ENCODE measurements at places on chromosomes 12 and 14.
A peak's percentile ranks its signal among the peaks of the same experiment; 100 is the strongest.

- no peak for DNase-seq
These were observed 7.2 kb upstream of the LGALS3 start for GRCh38 chr14:55121628-55122439.

GRCh38 chr14:101470266-101470665 lies 91.0 kb upstream of the DIO3 start:
- no peak for DNase-seq

- DNase-seq: no peak
These were observed 224.3 kb upstream of the DCN start for GRCh38 chr12:91406920-91407341.

- no peak for DNase-seq
These were observed 195.0 kb downstream of the PHLDA1 start for GRCh38 chr12:75836533-75836932.

- DNase-seq: peak; percentile 10
These were observed 21.9 kb downstream of the RNFT2 start for GRCh38 chr12:116759783-116760621.

DNA sequence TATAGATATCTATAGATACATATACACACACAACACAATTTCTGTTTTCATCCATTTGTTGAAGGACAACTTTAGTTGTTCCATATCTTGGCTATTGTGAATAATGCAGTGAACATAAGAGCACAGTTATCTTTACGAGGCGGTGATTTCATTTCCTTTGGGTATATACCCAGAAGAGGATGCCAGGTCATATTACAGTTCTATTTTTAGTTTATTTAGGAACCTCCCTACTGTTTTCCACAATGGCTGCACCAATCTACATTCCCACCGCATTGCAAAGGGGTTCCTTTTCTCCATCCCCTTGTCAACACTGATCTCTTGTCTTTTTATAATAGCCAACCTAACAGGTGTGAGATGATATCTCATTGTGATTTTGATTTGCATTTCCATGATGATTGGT lies 143.4 kb upstream of the ARHGAP5 start:
- no peak for DNase-seq

- no peak for DNase-seq
These were observed 238.8 kb downstream of the PAWR start for GRCh38 chr12:79451978-79452377.

GRCh38 chr12:69062621-69063237 lies 129.8 kb upstream of the CPM start:
- DNase-seq: no peak

DNA sequence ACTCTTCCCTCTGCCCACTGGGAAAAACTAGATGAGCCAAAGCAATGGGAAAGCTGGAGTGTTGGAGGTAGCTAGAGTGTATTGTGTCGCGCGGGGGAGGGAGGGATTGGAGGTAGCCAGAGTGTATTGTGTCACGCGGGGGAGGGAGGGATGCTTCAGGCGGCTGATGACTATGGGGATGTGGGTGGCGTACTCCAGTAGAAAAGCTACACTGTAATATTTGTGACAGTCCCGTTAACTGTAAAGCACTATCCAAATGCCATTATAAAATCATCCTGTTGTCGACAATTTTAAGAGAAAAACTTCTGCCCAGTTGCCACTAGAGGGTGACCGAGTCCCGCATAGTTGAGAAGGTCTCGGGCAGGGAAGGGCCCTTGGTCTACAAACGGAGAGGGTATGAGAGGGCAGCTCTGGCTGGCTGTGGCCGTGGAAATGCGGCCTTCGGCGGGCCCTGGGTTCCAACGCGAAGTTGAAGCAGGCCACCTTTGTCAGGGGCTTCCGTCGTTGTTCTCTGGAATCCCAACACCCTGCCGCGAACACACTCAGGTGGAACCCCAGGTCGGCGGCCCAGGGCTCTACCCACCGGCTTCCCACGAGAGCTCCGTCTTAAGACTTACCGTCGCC lies 15.1 kb upstream of the PLEK2 start:
- DNase-seq: peak; percentile 78

GRCh38 chr12:131085125-131085815 lies 131.6 kb downstream of the ADGRD1 start:
- no peak for DNase-seq

GRCh38 chr14:70896981-70897380 lies 10.3 kb upstream of the PCNX1 start:
- DNase-seq: no peak

DNA sequence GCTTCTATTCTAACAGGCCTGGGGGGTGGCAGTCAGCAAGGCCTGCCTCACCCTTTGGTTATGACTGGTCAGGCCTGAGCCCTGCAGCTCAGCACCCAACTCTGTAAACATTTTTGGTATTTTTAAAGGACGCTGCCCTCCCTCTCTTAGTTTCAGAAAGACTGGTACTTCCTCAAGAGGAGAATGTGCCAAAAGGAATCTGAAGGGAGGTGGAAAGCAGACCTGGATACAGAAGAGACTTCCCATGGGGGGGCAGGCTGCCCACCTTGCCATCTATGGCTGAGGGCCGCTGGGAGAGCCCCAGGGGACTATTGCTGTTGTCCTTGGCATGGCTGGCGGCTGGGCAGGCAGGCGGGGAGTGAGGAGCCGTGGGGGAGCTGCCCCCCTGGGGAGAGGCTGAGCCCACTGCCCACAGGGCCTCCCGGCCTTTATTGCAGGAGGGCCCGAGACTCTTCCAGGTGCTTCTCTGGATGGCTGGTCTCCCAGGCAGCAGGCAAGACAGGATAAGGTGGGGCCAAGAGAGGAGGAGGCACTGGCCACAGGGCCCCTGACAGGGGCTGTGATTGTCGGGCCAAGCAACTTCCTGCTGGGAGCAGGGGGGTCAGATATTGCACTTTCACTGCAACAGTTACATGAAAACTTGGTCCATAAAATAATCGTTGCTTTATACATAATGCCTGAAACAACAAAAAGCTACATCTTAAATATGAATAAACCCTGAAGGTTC lies 3.5 kb downstream of the ARL6IP4 start:
- DNase-seq: no peak

DNA sequence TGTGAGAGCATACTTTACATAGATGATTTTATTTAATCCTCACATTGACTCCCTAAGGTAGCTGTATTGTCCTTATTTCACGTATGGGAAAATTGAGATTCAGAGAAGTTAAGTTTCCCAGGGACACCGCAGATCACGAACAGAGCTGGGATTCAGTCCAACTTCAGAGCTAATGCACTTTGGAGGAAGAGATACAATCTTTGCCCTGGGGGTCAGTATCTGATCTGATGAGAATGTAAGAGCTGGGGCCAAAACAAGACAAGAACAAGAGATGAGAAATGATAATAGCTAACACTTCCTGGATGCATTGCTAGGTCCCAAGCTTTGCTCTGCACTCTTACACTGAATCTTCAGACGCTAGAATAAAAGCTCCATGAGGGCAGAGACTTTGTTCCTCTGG lies 6.0 kb upstream of the CSAD start:
- no peak for DNase-seq

DNA sequence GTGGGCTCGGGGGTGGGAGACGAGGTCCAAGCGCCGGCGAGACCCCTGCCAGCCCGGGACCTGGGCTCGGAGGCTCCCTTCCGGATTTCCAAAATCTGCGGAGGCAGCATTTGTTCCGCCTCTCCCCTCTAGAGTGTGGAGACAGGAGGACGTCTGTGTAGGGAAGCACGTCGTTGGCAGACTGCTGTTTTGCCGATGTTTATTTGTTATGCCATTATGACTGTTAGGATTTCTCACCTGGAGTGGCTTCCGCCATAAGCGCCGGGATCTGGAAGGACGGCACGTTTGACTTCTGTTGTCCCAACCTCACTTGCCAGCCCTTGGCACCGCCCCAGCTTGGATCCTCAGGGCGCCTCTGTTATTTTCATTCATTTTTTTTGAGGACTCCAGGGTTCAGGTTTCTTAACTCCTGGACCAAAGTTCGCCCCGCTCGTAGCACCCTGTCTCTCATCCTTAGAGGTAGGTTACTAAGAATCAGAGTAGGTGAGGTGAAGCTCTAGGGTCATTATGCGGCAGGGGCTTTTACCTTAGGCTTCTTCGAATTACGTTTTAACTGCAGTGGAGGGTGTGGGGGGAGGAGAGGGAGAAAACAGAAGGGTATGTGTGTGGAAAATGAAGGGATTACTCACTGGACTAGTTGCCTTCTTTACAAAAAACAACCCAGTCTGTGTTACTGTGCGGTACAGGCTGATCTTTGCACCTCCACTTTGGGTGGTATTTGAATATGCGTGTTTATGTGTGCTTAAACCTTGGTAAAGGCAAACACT lies 547 bp upstream of the PYGL start:
- DNase-seq: no peak

DNA sequence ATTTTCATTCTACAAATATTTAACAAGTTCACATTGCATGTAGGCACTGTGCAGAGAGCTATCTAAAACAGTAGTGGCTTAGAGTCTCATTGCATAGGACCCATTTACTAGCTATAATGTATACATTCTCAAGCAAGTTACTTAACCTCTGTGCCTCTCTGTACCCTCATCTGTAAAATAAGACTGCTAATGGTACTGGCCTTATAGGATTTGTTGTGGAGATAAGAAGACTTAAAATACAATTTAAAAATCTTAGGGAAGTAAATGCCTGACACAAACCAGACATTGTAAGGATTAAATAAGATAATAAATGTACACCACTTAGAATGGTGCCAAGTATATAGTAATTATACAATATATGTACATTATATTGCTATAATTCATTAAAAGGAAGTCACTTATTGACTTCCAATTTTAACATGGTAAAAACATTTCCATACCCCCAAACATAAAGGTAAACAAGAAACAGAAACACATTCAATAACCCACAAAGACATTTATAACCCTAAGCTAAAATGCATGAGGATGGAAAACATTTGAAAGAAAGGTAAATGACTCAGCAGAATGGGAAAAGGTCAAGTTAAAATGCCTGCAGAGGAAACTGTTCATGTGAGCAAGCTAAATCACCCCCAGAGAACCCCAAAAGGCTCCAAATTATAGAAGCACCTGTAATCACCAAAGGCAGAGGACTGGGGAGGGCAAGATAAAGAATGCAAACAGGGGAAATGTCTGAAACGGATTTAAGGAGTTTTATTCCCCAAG lies 30.8 kb downstream of the RPS6KA5 start:
- no peak for DNase-seq

DNA sequence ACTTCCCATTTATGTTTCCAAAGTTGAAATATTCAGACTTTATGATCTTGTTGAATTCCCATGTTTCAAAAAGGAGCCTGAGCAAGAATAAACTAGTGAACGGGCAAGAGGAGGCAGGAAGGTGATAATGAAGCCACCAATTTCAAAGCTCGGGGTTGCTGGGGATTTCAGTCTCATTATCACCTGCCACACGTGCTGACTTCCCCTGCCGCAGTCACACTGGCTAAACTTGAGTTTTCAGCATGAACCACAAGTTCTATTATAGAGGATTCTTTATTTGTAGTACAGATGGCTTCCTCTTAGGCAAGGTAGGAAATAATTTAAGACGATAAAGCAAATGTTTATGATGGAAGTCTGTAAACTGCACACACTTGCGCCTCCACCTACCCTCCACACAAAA lies 18.1 kb upstream of the DIABLO start:
- peak; percentile 43 for DNase-seq

- no peak for DNase-seq
These were observed 27.7 kb downstream of the JKAMP start for GRCh38 chr14:59511916-59512575.

GRCh38 chr12:6774499-6775062 lies 2.3 kb downstream of the LAG3 start:
- peak; percentile 58 for DNase-seq

DNA sequence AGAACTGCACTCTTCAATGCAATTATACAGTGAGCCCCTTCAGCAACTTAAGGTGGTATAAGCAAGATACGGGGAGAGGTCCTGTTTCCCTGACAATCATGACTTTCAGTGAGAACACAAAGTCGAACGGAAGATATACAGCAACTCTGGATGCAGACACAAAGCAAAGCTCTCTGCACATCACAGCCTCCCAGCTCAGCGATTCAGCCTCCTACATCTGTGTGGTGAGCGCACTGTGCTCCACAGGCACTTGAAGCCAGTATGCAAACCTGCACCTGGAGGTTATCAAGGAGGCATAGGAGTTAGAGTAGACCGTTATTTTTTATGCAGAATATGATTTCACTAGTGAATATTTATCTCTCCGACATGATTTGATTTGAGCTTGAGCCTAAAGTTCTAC lies 152.2 kb upstream of the OR4E1 start:
- no peak for DNase-seq

DNA sequence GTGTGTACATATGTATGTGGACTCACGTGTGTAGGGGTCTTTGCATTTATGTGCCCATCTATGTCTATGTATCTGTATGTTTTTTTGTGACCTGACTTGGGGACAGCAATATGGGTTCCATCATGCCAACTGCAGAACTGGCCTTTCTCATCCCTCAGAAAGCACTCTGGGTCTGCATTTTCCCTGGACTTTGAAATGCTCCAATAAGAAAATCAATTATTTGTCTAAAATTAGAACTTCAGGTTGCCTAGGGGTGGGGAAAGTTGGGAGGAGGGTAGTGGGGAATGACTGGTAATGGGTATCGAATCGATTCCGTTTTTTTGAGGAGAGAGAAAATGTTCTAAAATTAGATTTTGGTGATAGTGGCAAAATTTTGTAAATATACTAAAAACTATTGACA lies 140.8 kb upstream of the NOS1 start:
- DNase-seq: no peak

GRCh38 chr12:59085690-59086089 lies 165.4 kb upstream of the LRIG3 start:
- no peak for DNase-seq

Measured in CD4-positive, alpha-beta T cell treated with Interleukin-2 at 100 ng/mL for 4 hours (primary cell).